ENCODE measurements at places on chromosomes 7 and 10.

- no peak for DNase-seq
Observed at GRCh38 chr10:118032564-118032963, 14.2 kb downstream of the RAB11FIP2 start.

GRCh38 chr10:120516426-120516825 is 59.4 kb downstream of the PLPP4 start:
- no peak for DNase-seq

- DNase-seq: no peak
Observed at GRCh38 chr10:33519130-33519860, 184.8 kb upstream of the NRP1 start.

GRCh38 chr7:12397671-12398070 is 6.0 kb downstream of the VWDE start:
- DNase-seq: no peak

DNA sequence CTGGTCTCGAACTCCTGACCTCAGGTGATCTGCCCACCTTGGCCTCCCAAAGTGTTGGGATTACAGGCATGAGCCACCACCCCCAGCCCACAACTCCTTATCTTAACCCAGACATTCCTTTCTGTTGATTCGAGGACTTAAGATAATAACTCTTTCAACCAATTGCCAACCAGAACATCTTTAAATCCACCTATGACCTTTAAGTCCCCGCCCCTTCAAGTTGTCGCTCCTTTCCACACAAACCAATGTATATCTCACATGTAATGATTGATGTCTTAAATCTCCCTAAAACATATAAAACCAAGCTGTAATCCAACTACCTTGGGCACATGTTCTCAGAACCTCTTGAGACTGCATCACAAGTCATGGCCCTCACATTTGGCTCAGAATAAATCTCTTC is 7.8 kb upstream of the ANKRD2 start:
- no peak for DNase-seq

GRCh38 chr10:110947061-110947595 is 27.7 kb downstream of the SHOC2 start:
- no peak for DNase-seq

Measured in frontal cortex (tissue), 4 donors.